ENCODE measurements at places on chromosomes 4 and X.

GRCh38 chr4:82713856-82714255, 84.7 kb downstream of the SCD5 start:
- no peak for DNase-seq

- DNase-seq, result peak; percentile 33
These were observed 292.9 kb downstream of the TLL1 start for GRCh38 chr4:166165829-166166420.

DNA sequence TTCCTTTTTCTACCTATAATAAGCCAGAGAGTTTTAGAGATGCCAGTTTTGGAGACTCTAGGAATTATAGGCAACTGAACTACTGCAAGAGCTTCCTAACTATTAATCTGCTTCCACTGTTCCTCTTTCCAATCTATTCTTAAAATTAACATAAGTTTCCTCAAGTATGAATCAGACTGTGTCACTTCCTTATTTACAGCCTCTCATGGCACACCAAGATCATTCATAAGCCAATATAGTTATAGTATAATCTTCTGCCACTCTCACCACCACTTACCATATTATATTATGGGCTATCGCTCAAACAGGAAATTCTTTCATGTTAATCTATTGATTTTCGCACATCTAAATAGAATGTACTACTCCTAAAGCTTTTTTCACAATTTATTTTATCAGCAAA, 383.5 kb downstream of the STPG2 start:
- no peak for DNase-seq

- no peak for DNase-seq
These were observed 2.9 kb upstream of the EIF1AX start for GRCh38 chrX:20144491-20144890.

- DNase-seq, result peak; percentile 14
These were observed 372.3 kb downstream of the TMA16 start for GRCh38 chr4:163866728-163867315.

Measured in HS-27A (cell line).